ENCODE measurements at places on chromosomes 16 and 17.

DNA sequence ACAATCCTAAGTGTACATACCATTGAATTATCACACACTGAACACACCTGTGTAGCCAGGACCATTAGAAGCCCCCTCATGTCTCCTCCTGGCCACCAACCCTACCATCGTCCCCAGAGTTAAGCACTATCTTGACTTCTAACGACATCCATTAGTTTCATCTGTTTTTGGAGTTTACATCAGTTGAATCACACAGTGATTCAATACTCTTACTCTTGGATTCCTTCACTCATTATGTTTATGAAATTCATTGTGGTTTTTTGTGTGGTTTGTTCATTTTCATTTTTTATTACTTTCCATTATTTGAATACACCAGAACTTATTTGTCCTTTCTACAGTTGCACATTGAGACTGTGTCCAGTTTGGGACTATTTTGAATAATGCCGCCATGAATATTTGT, 13.6 kb downstream of the DRC7 start:
- no peak for DNase-seq

DNA sequence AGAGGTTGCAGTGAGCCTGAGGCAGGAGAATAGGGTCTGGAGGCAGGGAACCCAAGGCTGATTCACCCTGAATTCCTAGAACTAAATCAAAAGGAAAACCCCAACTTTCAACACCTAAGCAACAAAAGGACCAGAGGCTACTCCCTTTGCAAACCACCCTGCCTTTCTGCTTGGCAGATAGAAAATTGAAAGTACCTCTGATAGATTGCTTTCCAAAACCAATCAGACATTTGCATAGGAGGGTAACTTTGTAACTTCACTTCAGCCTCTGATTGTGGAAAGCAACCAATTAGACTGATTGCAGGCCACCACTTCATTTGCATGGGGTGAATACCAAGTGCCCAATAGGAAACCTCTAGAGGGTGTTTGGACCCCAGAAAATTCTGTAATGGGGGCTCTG, 10.9 kb upstream of the TMEM98 start:
- DNase-seq = no peak

DNA sequence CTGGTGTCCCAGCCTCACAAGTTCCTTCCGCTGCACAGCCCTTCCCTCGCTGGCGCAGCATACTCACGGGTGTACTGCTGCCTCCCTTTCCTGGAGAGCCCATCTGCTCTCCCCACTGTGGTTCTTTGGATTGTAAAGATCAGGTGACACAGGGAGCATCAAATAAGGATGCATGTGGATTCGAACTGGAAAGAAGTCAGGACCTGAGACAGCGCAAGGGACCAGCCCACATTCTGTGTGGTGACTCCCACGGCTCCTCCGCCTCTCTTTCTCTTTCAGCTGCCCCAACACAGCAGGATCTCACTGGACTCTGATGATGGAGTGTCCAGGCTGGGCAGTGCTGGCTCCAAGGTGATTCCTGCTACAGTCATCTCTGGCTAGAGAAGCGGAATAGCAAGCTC, 8.1 kb downstream of the LDAF1 start:
- no peak for DNase-seq

- DNase-seq = no peak
Measured at GRCh38 chr16:81936209-81937000, 74.9 kb downstream of the SDR42E1 start.

DNA sequence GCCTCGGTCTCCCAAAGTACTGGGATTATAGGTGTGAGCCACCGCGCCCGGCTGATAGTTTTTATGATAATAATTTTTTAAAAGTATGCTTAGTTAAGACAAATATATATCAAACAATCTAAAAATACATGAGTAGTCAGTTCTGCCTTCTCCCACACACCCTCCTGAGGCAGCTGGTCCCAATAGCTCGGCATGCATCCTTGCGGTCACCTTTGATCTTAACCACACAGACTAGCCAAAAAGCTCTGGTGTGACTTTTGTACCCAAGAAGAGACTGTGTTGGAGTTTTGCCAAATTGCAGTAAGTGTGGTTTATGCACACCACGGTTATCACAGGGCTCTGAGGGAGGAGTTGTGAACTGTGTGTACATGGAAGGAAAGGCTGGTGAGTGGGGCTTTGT, 25.6 kb downstream of the ATP6V0A1 start:
- DNase-seq = no peak

- DNase-seq = no peak
Measured at GRCh38 chr16:12532871-12533610, 270.6 kb downstream of the CPPED1 start.

- DNase-seq = no peak
Measured at GRCh38 chr16:84087466-84088151, 29.1 kb downstream of the MBTPS1 start.

DNA sequence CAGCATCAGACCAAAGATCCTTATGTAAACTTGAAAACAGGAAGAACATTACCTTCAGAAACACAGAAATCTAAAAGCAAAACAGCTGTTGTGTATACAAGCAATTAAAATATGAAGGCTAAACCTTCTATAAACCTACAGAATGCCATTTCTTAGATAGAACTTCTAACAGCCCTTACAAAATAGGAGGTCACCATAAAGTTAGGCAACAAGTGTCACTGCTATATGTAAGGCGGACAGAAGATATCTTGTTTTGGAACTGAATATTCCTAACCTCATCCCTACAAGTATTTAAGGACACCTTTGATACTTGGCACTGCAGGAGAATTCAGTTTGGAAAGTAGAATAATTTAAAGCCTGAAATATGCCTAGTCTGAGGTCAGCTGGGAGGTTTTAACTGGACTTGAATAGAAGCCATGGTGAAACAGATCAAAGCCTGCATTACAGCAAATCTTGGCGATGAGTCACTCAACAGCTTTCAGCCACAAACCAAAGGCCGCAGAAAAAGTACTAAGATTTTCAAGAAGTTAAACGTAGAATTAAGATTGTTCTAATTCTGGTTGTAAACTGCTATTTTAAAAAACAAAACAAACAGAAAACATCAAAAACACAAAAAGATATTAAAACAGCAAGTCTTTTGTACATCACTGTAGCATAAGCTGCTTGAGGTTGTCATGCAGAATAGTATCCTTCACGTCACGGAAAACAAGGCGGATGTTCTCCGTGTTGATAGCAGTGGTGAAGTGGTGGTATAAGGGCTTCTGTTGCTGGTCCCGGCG, 42.7 kb downstream of the GNA13 start:
- DNase-seq = no peak

- no peak for DNase-seq
Measured at GRCh38 chr17:60248618-60249289, 99.0 kb downstream of the CA4 start.

DNA sequence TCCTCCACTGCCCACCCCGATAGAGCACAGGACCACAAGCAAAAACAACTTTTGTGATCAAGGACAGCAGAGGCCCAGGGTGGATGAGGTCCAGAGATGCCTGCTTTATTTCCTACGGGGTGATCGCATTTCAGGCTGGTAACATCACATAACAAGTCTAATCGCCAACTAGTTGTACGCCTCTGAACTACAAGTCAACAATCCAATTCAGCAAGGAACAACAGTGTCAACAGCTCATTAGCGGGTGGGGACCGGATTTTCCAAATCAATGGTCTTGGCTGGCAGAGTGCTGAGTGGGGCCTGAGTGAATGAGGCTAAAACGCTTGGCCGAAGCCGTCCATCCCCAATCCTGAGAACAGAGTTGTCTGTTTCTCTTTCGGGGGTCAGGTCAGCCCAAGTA, 17.1 kb downstream of the MRM3 start:
- no peak for DNase-seq

DNA sequence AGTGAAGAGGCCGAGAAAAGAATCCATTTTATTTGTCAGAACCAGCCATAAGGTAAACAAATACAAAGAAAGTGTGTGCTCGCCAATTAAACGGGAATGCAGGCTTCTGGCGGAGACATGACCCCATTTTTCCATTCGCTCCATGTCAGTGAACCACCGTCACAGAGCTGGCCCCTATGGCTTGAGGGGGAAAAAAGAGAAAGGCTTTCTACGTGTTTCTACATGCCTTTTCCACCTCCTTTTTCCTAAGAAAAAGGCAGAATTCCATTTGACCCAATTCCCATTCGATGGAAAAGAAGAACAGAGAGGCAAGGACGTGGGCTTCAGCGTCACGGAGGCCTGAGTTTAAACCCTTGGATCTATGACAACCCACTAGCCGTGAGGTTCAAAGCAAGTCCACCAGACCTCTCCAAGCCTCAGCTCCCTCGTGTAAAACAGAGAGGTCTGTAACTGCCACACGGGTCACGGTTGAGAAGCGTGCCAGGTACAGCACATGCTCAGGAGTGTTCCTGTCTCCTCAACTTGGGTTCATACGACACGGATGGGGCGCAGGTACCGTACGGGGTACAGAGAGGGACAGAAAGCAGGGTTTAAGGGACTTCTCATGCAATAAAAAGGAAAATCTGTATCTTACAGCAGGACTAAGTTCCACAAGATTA, 91.9 kb downstream of the NXN start:
- DNase-seq = no peak

- no peak for DNase-seq
Measured at GRCh38 chr17:65901394-65901793, 290.5 kb downstream of the CEP112 start.

GRCh38 chr16:67509016-67509415, 19.6 kb upstream of the RIPOR1 start:
- no peak for DNase-seq

GRCh38 chr16:57830890-57831484, 28.7 kb upstream of the KIFC3 start:
- DNase-seq = no peak

DNA sequence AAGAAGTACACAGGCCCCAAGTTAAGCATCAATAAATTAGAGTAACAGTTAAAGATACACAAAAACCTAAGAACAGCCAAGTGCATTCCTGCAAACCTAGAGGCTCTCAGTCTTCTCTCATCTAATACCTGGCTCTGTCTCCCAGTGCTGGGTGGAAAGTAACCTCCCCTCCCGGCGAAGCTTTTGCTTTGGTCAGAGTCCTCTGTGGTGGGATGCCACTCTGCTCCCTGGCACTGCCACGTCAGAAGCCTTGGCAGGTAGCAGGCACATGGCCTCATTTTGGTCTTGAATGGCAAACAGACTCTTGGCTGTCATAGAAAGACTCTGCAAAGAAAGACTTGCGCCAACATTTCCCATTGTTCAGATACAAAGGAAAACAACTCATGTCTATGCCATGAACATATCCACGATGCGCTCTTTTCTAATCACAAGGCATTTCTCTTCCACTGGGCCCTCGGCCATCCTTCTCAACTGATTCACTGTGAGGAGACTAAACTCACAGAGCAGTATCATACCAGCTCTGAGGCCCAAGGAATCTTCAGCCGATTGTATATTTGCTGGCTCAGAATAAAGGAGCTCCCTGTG, 21.2 kb downstream of the MTHFSD start:
- DNase-seq = no peak

GRCh38 chr17:4548721-4549531, 6.3 kb downstream of the MYBBP1A start:
- DNase-seq = no peak

Measured in KG1 (cell line).